ENCODE measurements at places on chromosomes 1 and 21.

DNA sequence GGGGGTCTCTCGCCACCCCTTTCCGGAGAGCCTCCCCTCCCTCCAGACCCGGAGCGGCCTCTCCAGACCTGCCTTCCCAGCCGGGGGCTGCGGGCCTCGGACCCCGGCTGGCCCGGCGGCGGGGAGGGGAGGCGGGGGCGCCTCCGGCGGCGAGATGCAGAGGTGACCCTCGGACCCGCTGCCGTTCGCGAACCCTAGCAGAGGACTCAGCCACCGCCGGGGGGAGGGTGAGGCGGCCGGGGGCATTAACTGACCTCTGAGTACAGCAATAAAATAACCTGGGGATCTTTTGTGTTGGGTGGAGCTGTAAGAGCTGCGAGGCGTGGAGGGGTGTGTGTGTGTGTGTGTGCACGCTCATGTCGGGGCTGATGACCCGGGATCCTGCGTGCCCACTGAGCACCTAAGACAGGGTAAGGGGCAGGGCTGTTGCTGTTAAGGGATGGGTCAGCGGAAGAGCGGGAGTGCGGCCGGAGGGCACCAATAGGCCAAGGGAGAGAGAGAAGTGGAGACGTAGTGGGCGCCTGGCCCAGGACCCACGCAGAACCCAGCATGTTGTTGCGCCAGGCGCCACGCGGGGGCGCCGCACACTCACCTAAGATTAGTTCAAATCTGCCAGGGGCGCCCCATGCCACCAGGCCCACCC lies 6.3 kb downstream of the HAPLN2 start:
- DNase-seq, result peak; percentile 71

DNA sequence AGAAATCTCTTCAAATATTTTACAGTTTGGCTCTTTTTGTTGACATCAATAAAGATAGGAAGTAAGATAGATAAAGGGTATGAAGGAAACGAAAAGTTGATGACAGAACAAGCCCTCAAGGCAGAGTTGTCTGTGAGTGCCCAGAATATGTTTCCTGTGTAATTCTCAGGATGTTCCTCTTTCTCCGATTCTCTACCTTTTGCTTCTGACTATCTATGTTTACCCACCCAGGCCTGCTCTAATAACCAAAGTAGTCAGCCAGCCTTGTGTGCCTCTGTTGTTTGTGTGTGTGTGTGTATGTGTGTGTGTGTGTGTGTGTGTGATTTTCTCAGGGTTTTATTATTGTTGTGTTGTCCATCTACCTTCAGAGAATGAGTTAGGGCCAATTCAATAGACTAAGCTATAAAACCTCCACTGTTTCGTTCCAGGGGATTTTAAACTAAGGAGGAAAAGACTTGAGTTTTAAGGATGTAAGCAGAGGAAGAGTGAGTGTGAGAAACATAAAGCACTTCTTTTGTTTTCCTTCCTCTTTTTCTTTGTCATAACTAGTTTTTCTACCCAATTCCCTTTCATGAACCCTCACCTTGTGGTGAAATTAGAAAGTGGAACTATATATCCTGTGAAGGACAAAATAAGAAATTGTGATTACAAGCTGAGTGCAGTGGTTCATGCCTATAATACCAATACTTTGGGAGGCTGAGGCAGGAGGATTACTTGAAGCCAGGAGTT lies 627.4 kb upstream of the NR5A2 start:
- no peak for DNase-seq

DNA sequence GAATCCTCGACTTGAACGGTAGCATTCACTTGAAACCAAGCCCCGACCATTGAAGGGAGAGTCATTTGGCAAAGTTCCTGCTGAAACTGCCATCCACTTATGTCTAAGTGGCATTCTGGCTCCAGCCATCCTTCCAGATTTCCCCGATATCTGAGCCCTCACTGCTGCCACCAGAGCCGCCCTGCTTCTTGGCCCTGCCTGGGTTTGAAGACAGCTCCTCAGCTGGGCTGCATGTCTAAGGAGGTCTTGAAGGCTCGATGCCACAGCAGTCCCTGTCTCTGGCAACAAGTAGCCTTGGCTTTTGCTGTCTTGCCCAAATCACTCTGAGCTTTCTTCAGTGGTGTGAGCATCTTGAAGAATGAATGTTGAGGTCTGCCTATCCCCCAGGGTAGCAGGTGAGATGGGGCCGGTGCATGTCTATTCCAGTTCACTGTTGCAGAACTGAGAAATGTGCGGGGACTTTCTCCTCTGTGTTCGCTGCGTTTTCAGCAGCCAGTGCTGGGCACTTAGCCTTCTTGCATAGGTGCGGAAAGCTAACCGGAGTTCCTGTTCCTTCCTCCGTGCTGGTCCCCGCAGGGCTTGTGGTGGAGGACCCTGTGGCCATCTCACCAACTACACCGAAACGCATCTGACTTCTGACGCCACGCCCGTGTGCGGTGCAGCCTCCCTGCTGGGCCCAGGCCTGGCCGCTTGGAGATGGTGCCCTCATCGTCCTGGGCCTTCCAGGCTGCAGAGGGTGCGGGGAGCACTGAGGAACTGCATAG lies 29.2 kb downstream of the MAN1C1 start:
- no peak for DNase-seq

- no peak for DNase-seq
Observed at GRCh38 chr1:9105336-9105867, 23.5 kb downstream of the GPR157 start.

GRCh38 chr1:182877842-182878241 lies 38.7 kb downstream of the DHX9 start:
- DNase-seq, result no peak

DNA sequence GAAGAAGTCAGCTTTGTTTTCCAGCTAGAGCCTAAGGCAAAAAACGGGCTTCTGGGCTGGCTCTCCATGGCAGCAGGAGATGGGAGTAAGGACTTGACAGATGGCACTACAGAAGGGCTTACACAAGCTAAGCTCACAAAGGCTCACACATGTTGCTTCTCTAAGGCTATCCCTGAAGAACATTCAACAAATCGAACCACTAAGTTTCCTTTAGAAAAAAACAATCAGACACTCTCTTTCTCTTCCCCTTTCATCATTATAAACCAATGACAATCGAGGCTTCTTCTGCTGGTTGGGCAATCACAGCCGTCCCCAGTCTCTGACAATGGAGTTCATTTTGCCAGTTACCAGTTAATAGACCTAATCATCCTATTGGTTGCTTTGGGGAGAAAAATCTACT lies 40.5 kb downstream of the TRIT1 start:
- no peak for DNase-seq

DNA sequence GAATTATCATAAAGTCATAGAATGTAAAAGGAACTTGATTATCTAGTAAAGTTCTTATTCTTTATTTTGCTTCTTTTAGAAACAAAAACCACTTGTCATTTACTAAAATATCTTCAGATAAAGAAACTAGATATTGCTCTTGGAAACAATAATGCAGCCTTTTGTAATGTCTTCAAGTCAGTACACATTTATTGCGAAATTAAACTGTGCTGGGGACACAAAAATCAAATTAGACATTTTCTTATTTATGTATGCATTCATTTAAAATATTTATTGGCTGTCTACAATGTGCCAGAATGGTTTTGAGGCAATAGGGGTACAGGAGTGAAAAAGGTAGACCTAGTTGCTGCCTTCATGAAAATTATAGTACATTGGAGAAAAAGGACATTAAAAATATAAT lies 201.1 kb downstream of the GRIK1 start:
- DNase-seq, result no peak

DNA sequence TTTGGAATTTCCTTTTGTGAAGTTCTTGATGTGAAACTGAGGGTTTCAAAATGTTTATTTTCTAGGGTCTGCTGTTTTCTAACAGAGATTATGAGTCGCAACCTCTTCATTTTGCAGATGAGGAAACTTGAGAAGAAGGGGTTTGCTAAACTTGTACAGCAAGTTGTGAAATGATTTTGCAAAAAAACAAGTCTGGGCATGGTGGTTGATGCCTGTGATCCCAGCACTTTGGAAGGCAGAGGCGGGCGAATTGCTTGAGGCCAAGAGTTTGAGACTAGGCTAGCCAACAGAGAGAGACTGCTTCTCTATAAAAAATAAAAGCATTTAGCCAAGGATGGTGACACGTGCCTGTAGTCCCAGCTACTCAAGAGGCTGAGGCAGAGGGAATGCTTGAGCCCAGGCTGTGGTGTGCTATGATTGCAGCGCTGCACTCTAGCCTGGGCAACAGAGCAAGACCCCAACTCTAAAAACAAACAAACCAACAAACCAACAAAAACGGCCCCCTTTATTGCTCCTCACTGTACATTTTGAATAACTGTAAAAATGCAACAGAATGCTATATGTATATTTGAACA lies 9.9 kb downstream of the TRIM67 start:
- DNase-seq, result no peak

- no peak for DNase-seq
Observed at GRCh38 chr1:118504867-118505266, 319.8 kb upstream of the SPAG17 start.

GRCh38 chr1:1181129-1181937 lies 7.7 kb downstream of the TTLL10 start:
- no peak for DNase-seq

GRCh38 chr1:150010393-150011115 lies at the start of gene OTUD7B:
TSS of gene OTUD7B (minus strand) at chr1:150010726. CDS start at chr1:149977510, 33,216 bp downstream.
- DNase-seq, result peak; percentile 79

DNA sequence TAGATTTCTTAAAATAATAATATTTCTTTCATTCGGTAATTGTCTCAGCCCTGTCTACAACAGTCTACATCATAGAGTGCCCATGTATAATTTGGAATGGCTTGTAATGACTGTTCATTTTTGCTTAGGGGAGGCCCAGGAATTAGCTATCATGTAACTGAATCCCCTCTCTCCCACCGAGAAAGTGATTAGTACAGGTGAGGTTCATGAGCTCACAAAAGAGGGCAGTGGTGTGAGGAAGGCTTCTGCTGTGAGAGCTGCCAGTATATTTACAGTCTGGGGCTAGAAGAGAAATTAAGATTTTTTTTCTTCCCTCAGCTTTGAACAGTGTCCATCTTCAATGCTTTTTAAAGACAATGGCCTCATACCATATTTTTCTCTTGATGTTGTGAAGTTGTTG lies 340.7 kb downstream of the ADGRL2 start:
- DNase-seq, result no peak

DNA sequence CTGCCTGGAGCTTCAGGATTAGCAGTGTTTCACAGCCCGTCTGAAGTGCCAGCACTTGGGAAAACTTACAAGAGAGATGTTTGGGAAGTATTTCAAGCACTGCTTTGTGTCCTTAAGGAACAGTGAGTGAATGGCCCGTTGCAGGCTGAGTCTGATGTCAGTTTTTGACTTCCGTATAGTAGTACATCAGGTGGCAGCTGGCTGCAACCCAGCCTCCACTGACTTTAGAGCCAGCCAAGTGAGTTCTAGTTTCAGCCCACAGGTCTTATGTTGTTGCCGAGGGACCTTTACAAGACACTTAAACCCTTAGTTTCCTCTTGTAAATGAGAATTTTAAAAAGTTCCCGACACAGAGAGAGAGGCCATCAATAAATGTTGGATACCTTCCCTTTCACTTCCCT lies 35.0 kb downstream of the UCK2 start:
- no peak for DNase-seq

DNA sequence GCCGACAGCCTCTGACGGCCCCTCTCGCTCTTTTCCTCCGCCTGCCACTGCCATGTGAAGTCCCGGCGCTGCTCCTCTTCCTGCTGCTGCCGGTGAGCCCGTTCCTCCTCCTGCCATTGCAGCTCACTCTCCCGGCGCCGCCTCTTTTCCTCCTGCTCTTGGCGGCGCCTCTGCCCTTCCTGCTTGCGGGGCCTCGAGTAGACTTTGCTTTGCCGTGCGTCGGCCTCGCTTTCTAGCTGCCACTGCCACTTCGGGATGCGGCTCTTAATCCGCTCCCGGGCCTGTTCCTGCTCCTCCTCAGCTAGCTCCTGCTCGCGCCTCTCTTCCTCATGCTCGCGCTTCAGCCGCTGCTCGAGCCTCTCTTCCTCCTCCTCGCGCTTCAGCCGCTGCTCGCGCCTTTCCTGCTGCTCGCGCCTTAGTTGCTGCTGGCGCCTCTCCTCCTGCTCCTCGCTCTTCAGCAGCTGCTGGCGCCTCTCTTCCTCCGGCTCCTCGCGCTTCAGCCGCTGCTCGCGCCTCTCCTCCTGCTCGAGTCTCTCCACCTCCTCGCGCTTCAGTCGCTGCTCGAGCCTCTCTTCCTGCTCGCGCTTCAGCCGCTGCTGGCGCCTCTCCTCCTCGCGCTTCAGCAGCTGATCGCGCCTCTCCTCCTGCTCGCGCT lies 4.3 kb downstream of the TCHH start:
- no peak for DNase-seq

GRCh38 chr1:67191668-67192520 lies 25.6 kb downstream of the IL23R start:
- DNase-seq, result no peak

DNA sequence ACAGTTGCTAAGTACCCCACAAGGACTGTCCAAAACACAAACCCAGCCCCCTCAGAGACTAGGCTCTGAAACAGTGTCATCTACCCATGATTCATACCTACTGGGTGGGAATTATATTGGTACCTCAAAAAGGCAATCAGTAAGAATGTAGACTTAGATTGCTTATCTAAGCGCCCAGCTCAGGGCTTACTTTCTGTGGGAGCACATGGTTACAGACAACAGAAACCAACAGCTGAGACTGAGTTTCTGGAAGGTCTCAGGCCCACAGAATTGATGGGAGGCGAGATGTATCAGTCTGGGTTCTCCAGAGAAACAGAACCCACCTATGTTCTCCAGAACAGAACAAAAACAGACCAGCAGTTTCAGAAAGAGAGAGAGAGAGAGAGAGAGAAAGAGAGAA lies 147.3 kb upstream of the KAZN start:
- no peak for DNase-seq

DNA sequence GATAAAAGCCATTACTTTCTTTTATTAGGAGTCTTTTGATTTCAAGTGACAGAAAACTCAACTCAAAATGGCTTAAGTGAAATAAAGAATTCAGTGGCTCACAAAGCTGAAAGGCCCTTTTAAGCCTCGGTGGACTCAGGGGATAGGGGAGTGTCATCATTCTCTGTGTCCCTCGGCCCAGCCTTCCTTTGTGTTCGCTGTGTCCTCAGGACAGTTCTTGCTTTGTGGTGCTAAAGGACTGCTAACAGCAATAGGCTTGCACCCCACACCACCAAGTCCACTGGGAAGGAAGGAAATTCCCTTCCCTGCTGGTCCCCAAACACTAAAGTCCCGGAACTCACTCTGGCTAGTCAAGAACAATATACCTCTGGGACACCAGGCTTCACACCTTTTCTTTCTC lies 129.2 kb downstream of the NTPCR start:
- no peak for DNase-seq

DNA sequence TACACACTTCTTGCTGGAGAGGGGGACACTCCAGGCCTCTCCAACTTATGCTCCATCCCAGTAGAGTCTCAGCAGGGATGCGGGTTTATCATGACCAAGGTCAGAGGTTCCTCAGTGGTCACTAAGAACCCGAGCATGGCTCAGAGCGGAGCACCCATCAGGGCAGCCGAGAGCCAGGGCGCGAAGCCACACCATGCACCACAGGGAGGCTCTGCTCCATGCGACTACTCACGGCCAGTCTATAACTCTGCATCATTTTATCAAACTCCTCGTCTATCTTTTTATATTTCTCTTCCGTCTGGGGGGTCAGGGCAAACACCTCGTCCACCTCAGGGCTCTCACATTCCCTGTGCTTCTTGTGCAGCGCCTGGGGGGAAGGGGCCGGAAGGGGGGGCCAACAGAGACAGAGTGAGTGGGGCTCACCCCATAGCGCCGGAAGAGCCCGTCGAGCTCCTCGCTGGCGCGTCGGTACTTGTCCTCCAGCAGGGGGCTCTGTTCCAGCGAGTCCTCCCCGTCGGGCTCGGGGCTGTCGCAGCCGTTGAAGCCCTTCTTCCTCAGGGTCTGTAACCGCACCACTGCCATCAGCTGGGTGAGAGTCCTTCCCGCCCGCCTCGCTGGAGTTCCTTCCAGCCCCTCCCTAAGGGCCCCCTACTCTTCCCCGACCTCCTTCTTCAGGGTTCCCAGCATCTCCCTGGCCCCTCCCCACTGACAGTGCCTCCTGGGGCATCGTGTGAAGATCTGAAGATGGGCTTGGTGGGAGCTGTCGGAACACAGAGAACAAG lies 20.0 kb downstream of the MEF2D start:
- DNase-seq, result peak; percentile 80
